ENCODE measurements at places on chromosomes 11 and 22.

DNA sequence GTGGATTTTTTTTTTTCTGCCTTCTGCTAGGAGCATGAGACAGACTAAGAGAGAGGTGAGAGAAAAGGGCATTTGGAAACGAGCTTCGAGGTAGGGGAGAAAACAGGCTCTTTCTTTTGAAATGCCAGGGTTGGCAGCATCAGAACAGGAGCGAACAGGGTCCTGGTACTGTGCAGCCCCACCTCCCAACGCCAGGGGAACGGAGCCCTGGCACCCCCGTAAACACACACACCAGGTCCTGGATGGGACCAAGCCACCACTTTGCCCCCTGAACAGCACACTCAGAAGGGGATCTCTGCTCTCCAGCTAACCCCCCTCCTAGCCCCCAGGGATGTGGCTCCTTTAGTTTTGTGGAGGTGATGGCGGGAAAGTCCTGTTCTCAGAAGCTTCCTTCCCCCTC is 127.1 kb downstream of the CTTN start:
- no peak for DNase-seq

GRCh38 chr11:130141561-130142341 is 17.8 kb upstream of the ST14 start:
- no peak for DNase-seq

GRCh38 chr11:15972838-15973237 is 383.5 kb downstream of the SOX6 start:
- DNase-seq: no peak

DNA sequence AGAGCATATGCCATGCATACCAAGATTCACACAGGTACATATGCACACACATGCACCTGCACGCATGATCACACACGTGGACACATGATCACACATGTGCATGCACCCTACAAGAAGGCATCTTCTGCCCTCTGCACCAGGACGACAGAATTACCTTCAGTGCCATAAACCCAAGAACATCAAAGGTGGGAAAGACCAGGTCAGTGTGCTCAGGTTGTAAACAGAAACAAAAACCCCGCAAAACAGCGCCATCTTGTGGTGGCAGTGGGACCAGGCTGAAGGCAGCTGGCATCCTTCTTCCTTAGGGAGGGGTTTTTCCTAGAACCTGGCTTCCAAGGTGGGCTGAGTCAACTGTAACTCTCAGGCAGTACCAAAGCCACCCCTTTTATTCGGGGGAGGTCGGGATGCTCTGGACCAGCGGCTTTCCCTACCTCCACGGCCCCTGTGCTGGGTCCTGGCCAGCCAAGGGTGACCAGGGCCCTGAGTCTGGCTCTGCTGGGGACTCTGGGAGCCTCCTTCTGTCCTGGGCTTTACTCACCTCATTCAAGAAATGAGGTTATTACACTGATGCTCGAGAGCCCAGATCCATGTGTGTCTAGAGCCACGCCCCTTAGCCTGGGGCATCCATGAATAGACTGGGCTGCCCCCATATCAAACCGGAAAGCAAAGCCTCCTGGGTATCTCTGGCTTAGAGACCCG is 69.4 kb upstream of the FGF3 start:
- peak; percentile 31 for DNase-seq

DNA sequence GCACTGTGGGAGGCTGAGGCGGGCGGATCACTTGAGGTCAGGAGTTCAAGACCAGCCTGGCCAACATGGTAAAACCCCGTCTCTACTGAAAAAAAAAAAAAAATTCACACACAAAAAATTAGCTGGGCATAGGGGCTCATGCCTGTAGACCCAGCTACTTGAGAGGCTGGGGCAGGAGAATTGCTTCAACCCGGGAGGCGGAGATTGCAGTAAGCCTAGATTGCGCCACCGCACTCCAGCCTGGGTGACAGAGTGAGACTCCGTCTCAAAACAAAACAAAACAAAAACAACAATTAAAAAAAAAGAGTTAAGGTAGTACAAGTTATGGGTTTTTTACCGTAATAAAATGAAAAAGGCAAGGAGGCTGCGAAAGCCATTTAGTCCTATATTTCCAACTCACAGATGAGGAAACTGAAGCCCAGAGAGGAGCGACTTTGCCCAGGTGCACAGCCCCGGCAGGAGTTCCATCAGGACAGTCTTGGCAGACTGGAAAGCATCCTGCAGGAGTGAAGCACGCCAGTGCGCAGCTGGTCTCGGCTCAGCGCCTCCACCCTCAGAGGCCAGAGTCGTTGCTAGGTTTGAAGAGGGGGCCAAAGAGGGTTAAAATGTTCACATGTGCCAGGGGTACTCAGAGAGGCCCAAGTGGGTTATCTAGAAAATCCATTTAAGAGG is 3.8 kb upstream of the FADS3 start:
- no peak for DNase-seq

DNA sequence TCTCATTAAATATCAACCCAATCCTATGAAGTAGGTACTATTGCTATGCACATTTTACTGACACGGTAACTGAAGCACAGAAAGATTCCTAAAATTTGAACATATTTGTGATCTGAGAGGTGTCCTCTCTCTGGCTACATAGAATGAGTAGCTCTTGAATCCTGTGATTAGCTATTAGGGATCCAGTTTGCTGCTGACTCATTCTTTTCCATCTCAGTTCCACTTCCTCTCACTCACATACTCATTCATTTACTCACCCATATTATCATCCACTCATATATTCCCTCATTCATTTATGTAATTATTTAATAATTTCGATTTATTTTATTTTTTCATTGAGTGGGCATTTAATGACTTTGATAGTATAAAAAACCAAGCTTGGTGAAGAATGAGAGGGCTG is 42.7 kb downstream of the OR5B17 start:
- no peak for DNase-seq

GRCh38 chr11:17238377-17238776 is 30.6 kb upstream of the PIK3C2A start:
- DNase-seq: no peak

GRCh38 chr11:127733552-127733951 is 733.0 kb upstream of the KIRREL3 start:
- no peak for DNase-seq

DNA sequence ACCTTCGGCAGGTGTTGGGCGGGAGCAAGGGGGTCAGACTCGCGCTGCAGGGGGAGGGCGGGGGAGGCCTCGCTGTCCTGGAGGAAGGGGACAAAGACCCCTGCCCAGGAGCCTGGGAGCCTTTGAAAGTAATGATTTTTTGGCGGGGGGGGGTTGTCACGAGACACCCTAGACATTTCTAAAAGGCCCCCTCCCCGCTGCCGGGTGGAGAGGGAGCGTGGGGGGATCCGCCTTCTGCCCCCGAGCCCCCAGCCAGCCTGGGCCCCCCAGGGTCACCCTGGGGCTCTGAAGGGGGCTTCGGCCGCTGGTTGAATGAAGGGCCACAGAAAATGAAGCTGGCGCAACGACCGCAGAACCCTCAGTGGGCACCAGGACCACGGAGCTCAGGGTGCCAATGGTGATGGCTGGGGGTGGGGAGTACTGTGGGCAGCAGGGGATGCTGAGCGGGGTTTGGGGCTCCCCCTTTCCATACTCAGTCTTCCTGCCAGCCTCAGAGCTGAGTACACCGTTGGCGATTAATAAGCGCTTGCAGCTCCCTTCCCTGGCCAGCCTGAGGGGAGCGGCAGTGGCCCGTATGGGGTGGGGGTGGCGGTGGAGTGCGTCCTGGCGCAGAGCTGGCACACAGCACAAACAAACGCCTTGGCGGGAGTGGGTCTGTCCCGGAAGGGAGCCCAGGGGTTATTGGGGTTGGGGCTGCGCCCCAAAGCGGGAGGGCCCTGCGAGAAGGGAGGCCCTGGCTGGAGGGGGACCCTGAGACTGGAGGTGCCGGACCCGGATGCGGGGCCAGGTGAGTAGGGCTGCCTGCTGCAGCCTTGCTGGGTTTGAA is 1.2 kb upstream of the DUSP8 start:
- no peak for DNase-seq

GRCh38 chr11:128807909-128808308 is 59.2 kb downstream of the KCNJ1 start:
- DNase-seq: no peak

GRCh38 chr11:107844041-107844440 is 14.5 kb downstream of the SLC35F2 start:
- DNase-seq: no peak

GRCh38 chr22:19002684-19003038 is 66.6 kb upstream of the PRODH start:
- no peak for DNase-seq

GRCh38 chr11:14873632-14874031 is 18.4 kb downstream of the CYP2R1 start:
- DNase-seq: no peak

DNA sequence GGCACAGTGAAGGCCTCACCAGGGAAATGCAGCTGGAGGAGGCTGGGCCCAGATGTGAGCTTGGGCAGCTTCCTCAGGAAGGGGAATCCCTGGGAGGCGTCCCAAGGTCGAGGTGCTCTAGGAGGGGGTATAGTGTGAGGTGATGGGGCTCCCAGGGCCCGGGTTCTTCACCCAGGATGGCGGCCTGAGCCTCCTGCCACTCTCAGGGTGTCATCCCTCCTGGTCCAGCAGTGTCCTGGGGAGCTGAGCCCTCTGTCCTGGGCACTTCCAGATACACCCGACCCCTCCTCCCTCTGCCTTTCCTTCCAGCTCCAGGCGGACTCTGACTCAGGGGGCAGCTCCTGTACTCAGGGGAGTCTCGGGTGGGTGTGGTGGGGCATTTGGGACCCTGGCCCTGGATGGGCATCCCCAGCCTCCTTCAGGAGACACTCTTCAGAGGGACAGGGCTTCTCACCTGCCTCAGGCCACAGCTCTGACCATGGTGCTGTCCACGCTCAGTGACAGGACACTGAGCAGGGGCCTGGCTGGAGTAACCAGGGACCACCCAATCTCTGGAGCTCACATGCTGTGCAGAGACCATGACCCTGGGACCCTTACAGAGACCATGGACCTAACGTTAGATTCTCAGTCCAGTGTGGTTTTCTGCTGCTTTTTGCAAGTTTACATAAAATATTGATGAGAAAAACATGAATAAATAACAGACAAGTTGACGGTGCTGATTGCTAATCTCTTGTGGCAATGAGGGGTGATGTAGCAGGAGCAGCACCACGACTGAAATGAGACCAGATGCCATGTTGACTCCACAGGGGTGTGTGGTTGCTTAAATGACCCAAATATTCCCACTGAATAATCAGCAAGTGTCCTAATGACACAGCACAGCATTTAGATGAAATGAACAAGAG is 101.9 kb downstream of the GGTLC2 start:
- no peak for DNase-seq

GRCh38 chr11:123194337-123195187 is 486 bp downstream of the CLMP start:
- no peak for DNase-seq

DNA sequence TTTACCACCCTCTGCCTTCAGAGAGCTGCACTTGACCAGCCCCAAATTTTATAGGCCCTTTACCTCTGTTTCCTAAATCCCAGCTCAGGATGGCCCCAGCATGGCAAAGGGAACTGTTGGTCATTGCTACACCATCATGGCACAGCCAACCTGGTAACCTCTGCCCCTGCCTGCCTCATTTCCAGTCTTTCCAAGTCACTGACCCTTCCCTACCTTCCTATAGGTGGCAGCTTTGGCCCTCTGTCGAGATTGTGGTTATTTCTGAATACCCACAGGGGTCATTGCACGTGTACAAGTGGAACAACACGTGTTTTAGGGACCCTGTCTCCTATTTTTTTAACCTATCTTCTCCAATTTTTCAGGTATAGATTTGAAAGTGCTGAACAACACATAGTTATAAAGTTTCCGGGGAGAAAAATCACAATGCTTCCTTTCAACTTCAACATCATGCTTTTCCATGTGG is 2.8 kb downstream of the GALNT18 start:
- no peak for DNase-seq

GRCh38 chr11:77249427-77249826 is 52.1 kb downstream of the GDPD4 start:
- no peak for DNase-seq

GRCh38 chr11:69437876-69438205 is 43.6 kb upstream of the LINC01488 start:
- DNase-seq: no peak

DNA sequence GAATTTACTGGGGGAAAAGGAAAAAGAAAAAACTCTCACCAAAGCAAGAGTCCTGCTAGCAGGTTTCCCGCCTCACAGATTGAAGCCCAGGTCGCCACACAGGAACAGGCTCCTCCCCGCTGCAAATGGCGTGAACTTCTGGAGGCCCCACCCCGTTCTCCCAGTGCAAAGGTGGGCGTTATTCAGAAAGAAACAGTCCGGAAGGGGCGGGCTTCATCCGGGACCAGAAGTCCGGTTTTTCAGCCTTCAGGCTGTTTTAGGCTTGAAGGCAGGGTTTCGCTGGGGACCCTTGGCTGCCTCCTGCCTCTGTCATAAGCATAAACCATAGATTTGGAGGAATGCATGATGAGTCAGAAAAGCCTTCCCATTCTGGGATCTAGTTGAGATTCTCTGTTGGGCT is 148.3 kb upstream of the POU2AF2 start:
- DNase-seq: no peak

GRCh38 chr22:20408891-20409290 is 14.9 kb downstream of the ZNF74 start:
- DNase-seq: no peak

- DNase-seq: no peak
Measured at GRCh38 chr22:36874736-36875135, 13.9 kb downstream of the NCF4 start.

GRCh38 chr22:42991010-42991651 is 23.8 kb downstream of the PACSIN2 start:
- no peak for DNase-seq

DNA sequence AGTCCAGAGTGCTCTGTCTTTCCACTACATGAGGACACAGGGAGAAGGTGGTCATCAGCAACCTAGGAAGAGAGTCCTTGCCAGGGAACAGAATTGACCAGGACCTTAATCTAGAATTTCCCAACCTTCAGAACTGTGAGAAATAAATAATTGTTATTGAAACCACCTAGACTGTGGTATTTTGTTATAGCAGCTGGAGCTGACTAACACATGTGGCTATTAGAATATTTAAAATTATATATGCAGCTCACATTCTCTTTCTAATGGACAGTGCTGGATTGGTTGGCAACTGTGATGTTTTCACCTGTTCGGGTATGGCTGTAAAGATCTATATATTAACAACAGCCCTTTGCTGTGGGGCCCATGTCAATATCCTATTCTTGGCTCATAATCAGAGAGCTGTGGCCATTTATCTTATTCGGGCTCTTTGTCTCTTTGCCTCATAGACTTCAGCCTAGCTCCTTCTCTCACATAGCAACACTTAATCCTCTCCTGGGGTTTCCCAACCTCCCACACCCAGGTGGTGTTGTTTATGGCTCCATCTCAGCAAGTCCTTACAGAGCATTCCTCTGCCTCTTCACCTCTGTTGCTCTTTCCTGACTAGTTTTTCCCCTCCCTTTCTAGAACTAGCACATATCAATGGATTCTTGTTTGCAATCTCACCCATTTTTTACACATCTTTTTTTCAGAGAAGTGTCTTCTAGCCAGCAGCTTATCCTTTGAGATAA is 46.4 kb upstream of the AMOTL1 start:
- DNase-seq: no peak

Measured in stimulated activated CD8-positive, alpha-beta memory T cell treated with anti-CD3 and anti-CD28 coated beads, Interleukin-4, amount 100 ng/mL, for 1 hour (primary cell).